Hematopoietic multipotent progenitor cell treated with erythropoietin and hydrocortisone succinate and interleukin-3 and kit ligand, for 8 days (in vitro differentiated cells): ENCODE measurements at places on chromosomes 16 and 17.
A peak's percentile ranks its signal among the peaks of the same experiment; 100 is the strongest.

DNA sequence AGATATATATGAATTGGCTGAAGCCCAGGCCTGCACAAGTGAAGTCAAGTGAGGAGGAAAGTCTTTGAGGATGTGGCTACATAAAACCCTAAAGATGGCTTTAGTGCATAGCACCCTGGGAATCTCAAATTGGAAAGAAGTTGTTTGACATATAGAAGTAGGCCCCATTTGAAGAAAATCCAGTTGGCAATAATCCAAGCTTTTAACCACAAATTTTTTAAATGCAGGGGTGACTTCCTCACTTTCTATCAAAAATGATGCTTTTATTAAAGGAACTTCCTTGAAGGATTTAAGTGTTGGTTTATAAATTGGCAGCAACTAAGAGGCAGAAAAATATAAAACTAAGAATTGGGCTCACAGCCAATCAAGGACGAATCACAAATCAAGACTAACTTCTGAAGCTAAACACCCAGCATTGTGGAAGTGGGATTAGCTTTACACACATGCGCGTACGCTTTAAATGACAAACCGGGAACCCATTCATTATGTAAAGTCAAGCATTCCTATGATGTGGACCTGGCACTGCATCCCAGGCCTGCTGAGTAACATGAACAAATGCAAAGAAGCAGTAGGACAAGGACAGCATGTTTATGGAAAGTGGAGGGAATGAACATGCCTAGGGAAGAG, 63.3 kb downstream of the NOG start:
- DNase-seq = no peak

DNA sequence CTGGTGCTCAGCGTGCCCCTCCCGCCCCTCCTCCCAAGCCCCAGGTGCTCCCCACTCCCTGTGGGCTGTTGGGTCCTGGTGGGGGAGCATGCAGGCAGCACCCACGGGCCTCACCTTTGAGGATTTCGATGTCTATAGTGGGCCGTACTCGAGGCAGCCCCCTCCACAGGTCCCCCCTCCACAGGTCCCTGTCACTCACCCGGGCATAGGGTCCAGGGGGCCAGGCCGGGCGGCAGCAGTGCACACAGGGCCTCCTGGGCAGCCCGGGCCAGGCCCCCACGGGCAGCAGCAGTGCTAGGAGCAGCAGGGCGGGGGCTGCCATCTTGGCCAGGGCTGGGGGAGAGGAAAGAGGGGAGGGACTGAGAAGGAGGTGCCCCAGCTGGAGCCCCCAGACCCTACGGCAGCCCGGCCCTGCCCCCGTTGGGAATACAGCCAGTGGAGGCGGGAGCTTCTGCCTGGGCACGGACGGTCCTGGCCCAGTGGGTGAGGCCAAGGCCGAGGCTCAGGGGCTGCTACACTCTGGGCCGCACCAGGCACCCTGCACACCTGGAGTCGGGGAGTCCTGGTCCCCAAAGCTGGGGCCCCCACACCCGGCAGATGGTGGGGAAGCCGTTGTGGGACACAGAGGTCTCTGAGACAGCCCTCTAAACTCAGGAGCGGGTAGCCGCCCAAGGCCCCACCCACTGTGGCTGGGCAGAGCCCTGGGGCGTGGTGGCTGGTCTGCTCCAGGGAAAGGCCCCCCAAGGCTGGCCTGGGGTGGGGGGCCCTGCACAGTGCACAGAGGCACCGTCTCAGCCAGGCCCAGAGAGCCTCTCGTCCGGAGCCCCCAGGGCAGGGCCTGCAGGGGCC, 1.2 kb downstream of the C1QTNF8 start:
- no peak for DNase-seq

DNA sequence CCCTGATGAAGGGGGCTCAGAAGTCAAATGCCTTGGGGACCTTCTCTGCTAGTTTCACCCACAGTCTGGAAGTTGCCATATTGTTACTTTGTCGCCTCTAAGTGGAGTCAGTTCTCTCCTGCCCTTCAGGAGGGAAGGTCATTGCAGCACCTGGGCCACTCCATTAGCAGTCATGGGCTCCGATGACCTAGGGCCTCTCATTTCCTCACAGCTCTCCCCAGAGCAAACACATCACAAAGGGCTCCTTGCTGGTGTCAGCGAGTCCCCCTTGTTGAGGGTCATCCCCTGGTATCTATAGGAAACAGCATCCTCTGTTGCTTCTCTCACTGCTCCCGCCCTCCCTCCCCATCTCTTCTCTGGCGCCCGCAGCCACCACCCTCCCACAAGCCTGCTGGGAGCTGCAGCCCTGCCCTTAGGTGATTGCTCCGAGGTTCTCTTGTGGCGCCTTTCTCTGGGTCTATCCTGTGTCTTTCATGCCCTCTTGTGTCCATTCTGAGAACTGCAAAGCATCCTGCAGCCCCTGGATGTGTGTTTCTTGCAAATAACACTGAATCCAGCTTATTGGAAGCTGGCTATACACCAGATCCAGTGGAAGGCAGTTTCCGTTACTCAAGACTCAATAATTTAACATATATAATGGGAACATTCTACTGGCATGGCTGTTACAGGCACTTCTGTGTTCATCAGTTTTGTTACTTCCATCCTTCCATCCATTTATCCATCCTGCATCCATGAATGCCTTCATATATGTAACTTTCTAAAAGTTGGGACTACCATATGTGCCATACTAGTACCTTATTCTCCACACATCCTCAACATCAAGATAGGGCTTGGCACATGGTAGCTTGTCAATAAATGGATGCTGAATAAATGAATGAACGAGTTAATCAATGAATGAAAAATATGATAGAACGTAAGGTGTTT, 21.2 kb downstream of the PDILT start:
- peak; percentile 66 for DNase-seq

DNA sequence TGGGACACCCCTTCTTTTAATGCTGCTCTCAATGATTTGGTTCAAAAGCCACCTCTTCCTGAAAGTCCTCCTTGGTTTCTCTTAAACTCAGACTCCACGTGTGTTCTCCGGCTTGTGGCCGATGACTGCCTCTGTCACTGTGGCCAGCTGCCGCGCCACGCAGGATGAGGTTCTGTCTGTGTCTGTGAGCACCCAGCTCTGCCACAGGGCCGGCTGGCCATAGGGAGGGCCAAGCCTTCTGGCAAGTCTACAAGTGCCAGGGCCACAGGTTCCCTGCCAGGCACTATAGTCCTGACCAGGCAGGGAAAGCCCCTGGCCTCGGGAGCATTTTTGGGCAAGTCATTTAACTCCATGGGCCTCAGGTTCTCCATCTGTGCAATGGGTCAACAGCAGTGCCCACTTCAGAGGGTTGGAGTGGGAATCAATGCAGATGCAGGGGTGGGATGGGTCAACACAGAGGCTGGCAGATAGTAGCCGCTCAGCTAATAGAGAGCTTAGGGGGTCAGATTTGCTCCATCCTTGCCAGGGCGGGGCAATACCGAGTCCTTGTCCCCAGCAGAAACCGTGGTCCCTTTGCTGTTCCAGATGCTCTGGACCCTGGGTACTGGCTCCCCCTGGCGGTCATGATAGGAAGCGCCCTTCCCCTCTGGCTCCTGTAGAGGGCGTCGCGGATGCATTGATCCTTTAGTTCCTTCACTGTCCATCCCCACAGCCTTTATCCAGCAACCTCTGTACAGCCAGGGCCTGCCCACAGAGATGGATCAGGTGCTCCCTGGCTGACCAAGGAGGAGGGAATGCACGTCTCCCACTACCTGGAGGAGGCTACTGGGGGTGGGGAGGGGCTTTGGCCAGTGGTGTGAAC, 19.3 kb upstream of the ADGRG3 start:
- peak; percentile 84 for DNase-seq
